PC-3 (cell line): ENCODE measurements at places on chromosomes 1 and 21. TPM values are rescaled to one million over a fixed set of nuclear protein-coding genes. Genes with fewer than 3 reads are reported as not detected.

CENPF gene
- total RNA-seq = 92.6 and 101 TPM in 2 replicates

FMO3 gene
- total RNA-seq = not detected in 2 replicates

CD2 gene
- not detected in 2 replicates for total RNA-seq

GCSAML gene
- total RNA-seq = not detected in 2 replicates

LUZP1 gene
- 17.5 and 17.8 TPM in 2 replicates for total RNA-seq

KDM1A gene
- 186 and 229 TPM in 2 replicates for total RNA-seq

UTS2 gene
- total RNA-seq = not detected in 2 replicates

ANKRD45 gene
- total RNA-seq = not detected in 2 replicates

STUM gene
- 0.40 and 0.58 TPM in 2 replicates for total RNA-seq

PITHD1 gene
- total RNA-seq = 107 and 115 TPM in 2 replicates

LCE3E gene
- total RNA-seq = not detected in 2 replicates

TP73 gene
- total RNA-seq = 2.5 and 2.6 TPM in 2 replicates

HSD3B2 gene
- total RNA-seq = not detected in 2 replicates

RAB7B gene
- not detected in 2 replicates for total RNA-seq

TNFRSF1B gene
- 0.29 and 1.3 TPM in 2 replicates for total RNA-seq
